Right hindlimb (tissue), 1 donor: ENCODE measurements at places on chromosomes 16 and 17.
A peak's percentile ranks its signal among the peaks of the same experiment; 100 is the strongest.

DNA sequence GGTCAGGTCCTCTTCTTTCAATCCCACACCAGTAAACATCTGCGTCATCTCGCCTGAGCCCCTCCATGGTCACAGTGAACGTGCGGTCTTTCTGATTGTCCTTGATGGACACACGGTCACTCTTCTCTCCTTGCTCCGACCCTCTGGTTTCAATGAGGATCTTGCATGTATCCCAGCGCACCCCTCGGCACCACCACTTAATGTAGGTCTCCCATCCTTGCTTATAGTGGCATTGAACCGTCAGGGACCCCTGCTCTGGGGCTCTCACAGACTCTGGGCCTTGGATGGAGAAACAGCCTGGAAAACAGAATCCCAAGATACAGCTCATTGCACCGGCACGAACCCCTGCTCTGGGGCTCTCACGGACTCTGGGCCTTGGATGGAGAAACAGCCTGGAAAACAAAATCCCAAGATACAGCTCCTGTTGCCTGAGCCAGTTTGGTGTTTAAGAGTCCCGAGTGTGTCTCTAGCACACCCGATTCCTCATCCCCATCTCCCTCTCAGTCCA, 5.4 kb downstream of the CD300LB start:
- no peak for DNase-seq

DNA sequence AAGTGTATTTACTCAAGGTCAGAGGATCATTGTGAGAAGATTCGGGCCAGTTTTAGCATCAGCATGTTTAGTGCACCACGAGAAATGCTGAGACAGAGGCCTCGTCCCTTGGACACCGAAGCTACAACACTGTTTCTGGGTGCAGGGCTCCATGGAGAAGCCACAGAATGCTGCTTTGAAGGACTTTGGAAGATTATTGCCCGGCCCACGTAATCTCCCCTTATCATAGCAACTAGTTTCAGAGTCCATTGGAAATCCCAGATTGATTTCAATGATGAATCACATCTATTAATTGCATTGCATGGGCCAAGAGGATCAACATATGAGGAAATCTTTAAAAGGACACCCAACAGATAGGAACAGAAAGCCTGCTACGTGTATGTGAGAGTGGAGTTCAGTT, 156.0 kb downstream of the MAF start:
- DNase-seq, result no peak

DNA sequence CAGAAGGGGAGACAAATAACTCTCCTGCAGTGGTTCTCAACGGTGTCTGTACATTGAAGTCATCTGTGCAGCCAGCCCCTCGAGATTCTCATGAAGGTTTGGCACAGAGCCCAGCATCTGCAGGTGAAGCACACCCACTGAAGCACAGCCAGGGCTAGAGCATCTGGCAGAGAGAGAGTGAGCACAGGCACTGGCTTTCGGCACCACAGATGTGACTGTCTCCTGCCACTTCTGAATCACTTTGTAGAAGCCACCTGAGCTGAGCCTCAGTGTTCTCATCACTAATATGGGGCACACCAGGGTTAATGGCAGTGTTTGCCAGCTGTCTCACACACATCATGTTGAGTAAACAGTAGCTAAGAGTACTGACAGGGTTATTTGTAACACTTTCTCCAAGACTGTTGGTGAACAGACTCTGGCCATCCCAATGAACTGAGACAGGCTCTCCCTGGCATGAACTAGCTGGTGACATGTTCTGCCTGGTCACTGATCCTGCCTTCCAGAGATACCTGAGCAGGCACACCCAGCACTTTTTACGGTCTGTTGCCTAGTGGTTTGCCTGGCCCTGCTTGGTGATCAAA, 10.9 kb downstream of the HSPB9 start:
- DNase-seq, result no peak

- no peak for DNase-seq
Measured at GRCh38 chr17:79670537-79671084, 59.8 kb upstream of the RBFOX3 start.

GRCh38 chr17:65171752-65172151, 34.6 kb downstream of the RGS9 start:
- no peak for DNase-seq

GRCh38 chr17:47810200-47810821, 11.3 kb downstream of the OSBPL7 start:
- peak; percentile 12 for DNase-seq

DNA sequence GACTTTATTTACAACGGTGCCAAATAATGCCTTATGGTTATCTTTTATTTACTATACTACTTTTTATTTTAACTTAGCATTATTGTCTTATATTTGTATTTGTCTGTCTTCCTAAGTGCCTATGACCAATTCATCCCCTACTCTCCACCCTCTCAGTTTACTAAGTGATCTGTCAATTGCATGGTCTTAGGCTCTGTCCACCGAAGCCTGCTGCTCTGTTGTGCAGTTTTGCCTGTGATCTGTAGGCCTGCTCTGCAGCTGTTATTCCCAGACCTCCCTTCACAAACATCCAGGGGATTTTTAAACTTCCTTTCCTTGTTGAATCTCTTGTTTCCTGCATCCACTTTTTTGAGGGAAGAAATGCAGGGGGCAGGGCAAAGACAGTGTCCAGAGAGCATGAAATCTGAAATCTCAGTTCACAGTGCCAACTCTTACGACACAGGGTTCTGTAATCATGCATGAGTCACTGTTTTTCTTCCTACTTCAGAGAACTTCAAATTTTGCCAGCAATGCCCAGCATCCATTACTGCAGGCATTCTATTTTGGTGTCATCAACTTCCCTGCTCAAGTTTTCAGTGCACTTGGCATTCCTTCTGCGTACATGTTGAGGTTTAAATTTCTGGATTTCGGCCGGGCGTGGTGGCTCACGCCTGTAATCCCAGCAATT, 11.4 kb downstream of the SLFN5 start:
- peak; percentile 52 for DNase-seq

GRCh38 chr17:81027591-81028505, 7.1 kb upstream of the BAIAP2 start:
- DNase-seq, result no peak

- no peak for DNase-seq
Measured at GRCh38 chr16:82063456-82064082, 28.5 kb downstream of the HSD17B2 start.

GRCh38 chr17:15335446-15335845, 6.0 kb downstream of the TEKT3 start:
- DNase-seq, result no peak

DNA sequence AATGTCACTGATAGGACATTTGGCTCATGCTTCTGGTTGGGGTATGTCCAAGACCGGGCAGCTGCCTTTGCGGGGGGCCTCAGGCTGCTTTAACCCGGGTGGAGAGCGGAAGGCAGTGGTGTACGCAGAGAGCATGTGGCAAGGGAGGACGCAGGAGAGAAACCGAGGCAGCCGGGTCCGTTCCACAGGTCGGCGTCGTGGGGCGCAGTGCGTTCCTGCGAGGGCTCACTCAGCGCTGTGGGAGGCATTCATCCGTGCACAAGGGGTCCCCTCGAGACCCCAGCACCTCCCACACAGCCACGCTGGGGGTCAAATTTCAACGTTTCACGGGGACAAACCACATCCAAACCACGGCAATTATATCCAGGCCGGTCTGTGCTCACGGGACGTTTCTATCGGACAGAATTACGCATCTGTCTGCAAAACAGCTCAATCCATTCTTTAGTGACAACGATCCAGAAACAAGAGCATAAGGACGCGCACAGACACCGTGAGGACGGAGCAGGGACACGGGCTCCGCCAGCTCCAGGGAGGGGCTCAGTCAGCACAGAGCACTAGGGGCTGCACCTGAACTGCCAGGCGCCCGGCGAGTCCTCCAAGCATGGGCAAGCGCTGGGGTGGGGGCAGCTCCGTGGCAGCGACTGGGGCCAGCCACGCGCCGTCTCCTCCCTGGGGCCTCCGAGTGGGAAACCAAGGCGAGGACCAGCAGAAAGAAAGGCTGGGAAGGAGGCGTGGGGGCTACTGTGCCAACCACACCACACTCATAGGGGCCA, 108.4 kb upstream of the METRNL start:
- DNase-seq, result no peak

- DNase-seq, result peak; percentile 68
Measured at GRCh38 chr17:45341533-45342158, 24.8 kb upstream of the MAP3K14 start.

DNA sequence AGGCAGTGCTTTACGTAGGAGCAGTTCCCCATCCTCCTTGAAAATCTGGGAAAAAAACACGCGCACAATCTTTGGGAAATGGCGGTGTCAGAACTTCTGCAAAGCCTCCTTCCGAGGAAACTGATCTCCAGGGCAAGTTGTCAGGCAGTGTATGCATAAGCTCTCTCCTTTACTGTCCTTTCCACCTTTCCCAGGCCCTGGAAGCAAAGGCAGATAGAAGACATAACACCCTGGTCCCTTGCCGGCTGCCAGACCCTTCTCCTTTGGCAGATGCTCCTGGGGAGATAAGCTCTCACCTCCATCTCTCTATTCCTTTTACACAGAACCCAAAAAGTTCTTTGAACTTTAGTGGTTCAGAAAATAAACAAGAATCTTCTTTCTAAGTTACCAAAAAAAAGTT, 12.4 kb downstream of the TOB1 start:
- no peak for DNase-seq

- DNase-seq, result peak; percentile 83
Measured at GRCh38 chr17:40038882-40039513, 15.2 kb downstream of the MED24 start.

DNA sequence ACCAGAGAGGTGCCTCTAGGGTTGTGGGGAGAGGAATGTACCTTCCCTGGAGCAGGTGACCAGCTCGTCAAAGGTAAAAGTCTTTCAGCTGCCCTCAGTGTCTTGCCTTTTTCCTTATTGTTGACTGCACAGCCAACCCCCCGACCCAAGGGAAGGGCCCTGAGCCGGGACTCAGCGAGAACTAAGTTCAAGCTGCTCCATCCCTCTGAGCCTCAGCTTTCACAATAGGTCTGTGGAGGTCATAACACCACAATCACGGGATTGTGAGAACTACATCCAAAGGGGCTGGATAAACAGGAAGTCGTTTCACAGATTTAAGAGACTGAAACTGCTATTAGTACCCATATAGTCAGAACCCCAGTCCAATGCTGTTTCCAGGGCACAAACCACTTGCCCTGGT, 2.6 kb upstream of the KRT36 start:
- DNase-seq, result no peak

GRCh38 chr16:1997494-1998359, 8.0 kb downstream of the SYNGR3 start:
- DNase-seq, result no peak

- peak; percentile 46 for DNase-seq
Measured at GRCh38 chr17:39094607-39095308, 56.7 kb downstream of the PLXDC1 start.

DNA sequence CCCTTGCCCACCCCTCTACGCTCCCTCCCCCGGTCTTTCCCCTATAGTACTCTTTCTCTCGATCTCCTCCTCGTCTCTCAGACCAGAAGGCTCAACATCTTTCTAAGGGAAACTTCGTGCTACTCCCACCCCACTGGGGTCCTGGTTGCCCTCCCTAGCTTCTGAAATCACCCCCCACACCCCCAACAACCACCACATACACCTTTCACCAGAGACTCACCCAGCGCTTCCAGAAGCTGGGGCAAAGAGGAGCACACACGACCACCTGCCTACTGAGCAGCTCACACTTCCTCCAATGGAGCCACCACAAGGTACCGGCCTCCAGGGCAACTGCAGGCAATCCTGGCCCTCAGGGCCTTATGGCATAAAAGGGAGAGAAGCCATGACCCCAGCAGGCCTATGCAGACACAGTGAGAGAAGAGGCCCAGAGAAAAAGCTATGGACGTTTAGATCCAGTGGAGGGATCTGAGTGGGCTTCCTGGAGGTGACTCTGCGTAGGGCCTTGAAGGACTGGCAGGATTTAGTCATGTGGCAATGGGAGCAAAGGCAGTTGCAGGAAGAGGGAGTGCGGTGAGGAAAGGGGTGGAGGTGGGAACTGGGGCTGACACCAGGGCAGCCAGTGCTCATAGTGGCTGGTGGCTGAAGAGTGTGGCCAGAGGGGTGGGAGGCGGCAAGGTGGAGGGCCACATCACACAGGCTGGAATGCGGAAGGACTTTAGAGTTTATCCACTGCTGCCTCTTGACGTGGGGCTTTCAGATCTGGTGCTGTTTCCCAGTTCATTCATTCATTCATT, 12.1 kb upstream of the TMEM92 start:
- no peak for DNase-seq

- no peak for DNase-seq
Measured at GRCh38 chr17:44438636-44439035, 49.2 kb upstream of the ITGA2B start.

DNA sequence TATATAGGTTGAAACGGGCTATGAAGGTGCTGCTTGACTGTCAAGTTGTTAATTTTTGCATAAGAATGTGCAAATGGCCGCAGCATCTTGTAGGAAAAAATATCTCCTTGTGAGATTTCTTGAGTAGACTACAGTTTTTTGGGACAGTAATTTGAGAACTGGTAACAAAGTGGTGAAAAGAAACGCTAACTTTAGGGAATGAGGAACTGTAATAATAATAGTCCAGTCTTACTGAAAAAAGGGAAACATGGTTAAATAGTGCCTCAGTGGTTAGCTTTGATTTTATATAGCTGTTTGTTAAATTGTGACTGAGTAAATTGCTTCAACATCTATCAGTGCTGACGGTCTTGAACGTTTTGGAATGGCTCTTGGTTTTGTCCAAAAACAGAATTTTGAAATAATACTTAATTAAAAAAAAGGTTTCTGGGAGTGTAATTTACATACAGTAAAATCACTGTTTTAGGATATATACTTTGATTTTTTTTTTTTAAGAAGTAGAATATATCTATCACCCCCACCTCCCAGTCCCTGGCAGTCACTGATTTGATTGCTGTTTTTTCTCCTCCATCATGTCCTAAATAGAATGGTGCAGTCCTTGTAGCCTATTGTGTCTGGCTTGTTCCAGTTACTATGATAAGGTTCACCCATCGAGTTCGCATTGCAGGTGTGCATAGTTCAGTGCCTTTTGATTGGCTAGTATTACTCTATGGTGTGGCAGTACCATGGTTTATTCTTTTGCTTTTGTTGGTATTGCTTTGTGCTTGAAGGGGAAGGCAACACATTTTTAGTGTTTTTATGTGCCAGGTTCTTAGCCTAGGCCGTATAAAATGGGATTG, 2.8 kb downstream of the HAPSTR1 start:
- no peak for DNase-seq

- DNase-seq, result no peak
Measured at GRCh38 chr17:3910420-3911270, 5.6 kb downstream of the P2RX1 start.

- DNase-seq, result no peak
Measured at GRCh38 chr16:5851393-5851982, 753.9 kb upstream of the EEF2KMT start.

GRCh38 chr17:12842936-12843335, 53.6 kb downstream of the ARHGAP44 start:
- no peak for DNase-seq

DNA sequence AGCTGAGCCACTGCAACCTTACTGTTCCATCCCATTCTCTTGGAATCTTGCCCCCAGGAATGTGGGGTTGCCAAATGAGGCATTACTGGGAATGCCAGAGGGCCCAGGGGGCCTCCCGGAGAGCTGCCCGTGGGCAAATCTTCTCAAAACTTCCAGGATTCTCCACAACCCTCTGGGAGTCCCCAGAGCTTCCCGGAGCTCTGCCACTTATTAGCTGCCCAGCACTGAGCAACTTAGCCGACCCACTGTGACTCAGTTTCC, 306.0 kb downstream of the FOXL1 start:
- DNase-seq, result no peak

GRCh38 chr17:63995626-63996025, 2.5 kb upstream of the PRR29 start:
- DNase-seq, result no peak

- no peak for DNase-seq
Measured at GRCh38 chr16:85735225-85735635, 15.7 kb downstream of the C16orf74 start.
